Left lung (tissue), 14 donors: ENCODE measurements at places on chromosomes 11 and 22. TPM values are rescaled to one million over a fixed set of nuclear protein-coding genes. Genes with fewer than 3 reads are reported as not detected.

Gene FXYD2
- polyA plus RNA-seq: 4.5 TPM

Gene PGR
- 5.9 TPM for polyA plus RNA-seq

DNA sequence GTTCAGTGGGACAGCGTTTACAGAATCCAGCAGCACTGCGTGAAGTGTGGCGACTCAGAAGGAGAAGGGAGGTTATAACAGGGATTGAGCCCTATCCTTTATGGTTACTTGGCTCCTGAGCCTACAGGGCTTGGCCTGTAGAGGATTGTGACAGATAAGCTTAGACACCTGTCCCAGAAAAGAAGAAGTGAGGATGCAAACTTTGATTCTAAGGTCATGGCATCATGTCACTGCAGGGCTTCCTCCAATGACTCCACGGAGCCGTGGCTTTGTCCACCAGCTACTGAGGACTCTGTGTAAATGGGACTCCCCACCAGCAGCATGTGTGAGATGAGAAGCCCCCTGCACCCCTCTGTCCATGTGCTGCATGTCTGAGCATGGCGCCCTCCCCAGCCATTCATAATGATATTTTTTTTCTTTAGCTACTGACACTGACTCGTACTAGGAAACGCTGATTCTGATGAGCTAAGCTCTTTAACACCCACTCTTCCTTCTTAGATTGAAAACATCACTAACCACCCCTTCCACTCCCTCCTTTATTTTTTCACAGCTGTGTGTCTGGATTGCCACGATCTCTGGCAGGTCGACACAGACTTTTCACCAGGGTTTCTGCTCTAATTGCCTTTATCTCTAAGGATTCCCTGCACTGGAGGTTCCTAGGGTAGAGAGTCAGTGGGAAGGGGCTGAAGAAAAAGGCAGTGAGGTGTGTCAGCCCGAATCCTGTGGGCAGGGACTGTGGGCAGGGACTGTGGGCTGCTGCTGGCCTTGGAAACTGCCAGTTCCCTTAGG lies 65.5 kb upstream of the TTC12 start:
- DNase-seq: no peak

Gene SERPIND1
- polyA plus RNA-seq: 0.26 TPM

GRCh38 chr11:120579611-120580031 lies 68.1 kb downstream of the GRIK4 start:
- DNase-seq: no peak

Gene PANX3
- polyA plus RNA-seq: not detected

Gene SSTR3
- polyA plus RNA-seq: not detected

DNA sequence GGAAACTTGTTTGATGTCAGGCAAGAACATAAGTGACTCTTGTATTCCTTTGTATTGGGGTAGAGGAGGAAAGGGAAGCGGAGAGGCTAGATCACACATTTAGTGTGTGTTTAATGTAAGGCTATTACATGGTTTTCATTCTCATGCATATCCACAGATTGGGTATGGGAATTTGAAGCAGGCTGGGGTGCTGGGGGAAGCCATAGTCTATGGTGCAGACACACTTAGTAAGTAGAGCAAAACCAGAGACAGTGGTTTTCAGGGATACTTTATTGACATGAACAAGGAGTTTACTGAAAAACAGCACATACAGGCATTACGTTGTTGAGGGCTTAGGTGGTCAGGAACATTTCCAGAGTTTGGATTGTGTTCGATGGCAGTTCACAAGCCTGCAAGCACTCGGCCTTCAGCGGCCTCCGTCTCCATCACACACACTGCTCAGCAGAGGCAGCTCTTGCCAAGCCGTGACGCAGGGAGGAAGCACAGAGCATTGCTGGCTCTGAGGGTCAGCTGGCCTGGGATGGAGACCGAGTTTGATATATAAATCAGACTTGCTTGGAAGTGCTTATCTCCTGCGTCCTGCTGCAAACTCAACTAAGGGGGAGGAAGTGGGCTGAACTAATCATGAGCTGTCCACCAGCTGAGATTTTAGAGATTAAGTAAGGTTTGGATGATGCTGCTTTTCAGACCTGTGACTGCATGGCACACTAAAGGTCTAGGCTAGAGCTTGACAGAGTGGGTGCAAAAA lies 25.3 kb downstream of the SCN3B start:
- DNase-seq: no peak

Gene DRD4
- 1.0 TPM for polyA plus RNA-seq

- DNase-seq: no peak
Observed at GRCh38 chr11:114826910-114827442, 148.6 kb downstream of the NXPE2 start.

DNA sequence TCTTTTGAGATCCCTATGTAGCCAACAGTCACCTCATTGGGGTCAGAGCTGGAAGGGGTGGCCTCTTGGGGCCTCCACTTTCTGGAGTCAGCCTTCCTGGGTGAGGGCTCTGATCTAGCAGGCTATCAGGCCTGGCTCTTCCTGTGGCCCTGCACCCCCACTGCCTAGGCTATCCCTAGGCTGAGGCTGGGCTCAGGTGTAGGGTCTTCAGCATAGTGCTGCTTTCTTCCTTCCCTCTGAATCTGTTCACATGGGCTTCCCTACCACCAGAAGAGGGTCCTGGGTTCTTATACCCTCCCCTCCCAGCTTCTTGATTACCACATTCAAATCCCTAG lies 456 bp upstream of the SPI1 start:
- DNase-seq: no peak

DNA sequence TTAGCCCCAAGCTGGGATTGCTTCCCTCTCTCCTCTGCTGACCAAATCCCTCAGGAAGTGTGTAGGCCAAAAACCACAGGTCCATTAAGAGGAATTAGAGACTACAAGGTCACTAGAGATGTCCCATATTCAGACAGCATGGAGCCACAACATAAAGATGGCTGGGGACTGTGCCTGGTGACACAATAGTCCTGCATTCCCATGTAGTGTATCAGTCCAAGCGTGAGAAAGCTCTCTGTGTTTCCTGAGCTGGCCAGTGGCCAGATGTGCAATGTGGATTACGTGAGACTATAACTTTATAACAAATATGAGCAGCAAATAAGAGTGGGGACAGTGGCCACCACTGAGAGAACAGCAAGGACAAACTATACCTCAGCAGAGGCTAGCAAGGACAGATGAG lies 7.6 kb upstream of the MS4A10 start:
- peak; percentile 25 for DNase-seq

GRCh38 chr22:44697423-44698141 lies 4.4 kb upstream of the PRR5 start:
- peak; percentile 77 for DNase-seq

- no peak for DNase-seq
Observed at GRCh38 chr11:119290894-119291497, 25.9 kb downstream of the MCAM start.

Gene DNAJB13
- polyA plus RNA-seq: 3.8 TPM

DNA sequence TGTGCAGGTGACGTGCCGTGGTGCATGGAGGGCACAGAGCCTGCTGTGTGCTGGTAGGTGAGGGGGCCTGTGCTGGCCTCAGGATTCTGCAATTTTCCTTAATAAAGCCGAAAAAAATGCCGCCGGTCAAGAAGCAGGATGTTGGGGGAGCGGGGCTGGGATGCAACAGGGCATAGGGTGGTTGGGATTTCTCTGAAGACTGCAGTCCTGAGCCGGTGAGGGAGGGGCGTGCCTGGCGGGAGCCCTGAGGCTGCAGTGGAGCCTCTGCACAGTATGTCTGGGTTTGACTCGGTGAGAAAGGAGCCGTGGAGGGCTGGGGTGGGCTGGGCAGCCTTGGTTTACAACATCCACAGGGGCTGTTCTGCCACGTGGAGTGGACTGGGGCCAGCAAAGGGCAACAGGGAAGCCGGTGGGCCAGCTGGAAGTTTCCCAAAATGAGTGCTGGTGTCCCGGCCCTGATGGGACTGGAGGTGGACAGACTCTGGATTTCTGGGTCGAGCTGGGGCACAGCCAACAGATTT lies 1.3 kb downstream of the CDHR5 start:
- DNase-seq: no peak

DNA sequence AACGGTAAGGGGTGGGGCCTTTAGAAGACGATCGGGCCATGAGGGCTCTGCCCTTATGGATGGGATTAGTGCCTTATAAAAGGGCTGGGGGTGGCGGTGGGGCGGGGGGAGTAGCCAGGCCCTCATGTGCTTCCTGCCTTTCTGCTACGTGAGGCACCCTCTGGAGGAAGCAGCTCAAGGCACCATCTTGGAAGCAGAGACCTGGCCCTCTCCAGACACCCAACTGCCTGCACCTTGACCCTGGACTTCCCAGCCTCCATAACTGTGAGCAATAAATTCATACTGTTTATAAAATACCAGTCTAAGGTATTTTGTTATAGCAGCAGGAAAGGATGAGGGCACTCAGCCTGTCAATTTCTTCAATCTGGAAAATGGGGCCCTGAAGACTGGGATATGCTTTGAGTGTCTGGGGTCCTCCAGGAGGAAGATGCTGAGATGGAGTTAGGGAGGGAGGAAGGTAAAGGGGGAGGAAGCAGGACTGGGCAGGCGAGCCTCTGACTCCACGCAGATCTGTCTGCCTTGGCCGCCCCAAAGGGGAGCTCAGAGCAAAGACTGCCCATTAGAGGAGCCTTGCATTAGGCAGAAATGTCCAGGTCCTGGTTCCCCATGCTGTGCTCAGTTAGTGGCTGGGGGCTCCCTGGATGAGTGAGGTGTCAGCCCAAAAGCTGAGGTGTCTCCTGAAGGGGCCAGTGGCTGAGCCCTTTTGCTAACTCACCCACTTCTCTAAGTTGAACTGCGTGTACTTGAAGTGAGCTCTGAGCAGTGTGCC lies 5.3 kb downstream of the CABP2 start:
- no peak for DNase-seq

Gene UVRAG
- polyA plus RNA-seq: 19.5 TPM
